Stimulated activated CD4-positive, alpha-beta T cell treated with anti-CD3 and anti-CD28 coated beads, Interleukin-12 subunit alpha, Interleukin-12 subunit beta, amount 100 ng/mL, for 48 hours (primary cell): ENCODE measurements at places on chromosomes 3 and 15.

- DNase-seq: no peak
Measured at GRCh38 chr15:68781766-68782588, 38.7 kb downstream of the ANP32A start.

DNA sequence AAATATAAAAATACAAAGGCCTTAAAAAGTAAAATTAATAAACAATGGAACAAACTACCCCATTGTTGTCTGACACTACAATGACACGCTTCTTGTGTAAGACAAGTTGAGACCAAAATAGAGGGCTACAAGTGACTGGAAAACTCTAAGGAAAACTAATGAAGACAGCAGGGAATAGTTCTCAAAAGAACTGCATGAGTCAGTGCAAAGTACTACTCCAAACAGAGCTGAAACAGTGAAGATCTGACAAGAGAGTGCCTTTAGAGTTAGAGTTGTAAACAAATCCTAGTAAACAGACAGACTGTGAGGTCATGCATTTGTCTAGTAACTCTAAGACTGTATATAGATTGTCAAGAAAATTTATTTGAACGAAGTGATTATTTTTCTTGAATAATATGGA, 233.9 kb downstream of the BBX start:
- no peak for DNase-seq

- no peak for DNase-seq
Measured at GRCh38 chr3:10817506-10817905, 1.5 kb downstream of the SLC6A11 start.

DNA sequence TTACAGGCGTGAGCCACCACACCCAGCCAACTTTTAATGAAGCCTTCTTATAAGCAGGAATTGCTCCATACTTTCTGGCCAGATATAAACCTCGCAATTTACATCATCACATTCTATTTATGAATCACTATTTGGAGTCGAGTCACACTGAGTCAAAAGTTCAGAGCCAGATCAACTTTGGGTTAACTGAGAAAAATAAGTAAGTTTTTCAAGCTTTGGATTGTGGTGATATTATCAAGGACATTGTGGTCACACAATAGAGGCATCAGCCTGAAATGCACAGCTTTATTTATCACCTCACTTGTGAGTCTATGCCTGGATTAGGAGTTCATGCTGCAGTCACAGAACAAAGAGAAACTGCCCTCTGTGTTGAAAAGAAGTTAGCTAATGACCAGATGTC, 1163.5 kb downstream of the ROBO1 start:
- no peak for DNase-seq

GRCh38 chr3:81242871-81243270, 518.6 kb downstream of the GBE1 start:
- DNase-seq: no peak

- DNase-seq: no peak
Measured at GRCh38 chr15:74037171-74038117, 42.9 kb downstream of the PML start.

DNA sequence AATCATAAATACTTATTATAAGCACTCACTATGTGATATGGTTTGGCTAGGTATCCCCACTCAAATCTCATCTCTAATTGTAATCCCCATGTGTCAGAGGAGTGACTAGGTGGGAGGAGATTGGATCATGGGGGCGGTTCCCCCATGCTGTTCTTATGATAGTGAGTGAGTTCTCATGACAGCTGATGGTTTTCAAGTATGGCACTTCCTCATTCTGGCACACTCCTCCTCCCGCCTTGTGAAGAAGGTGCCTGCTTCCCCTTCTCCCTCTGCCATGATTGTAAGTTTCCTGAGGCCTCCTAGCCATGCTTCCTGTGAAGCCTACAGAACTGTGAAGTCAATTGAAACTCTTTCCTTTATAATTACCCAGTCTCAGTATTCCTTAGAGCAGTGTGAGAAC, 53.3 kb upstream of the CHMP2B start:
- no peak for DNase-seq

DNA sequence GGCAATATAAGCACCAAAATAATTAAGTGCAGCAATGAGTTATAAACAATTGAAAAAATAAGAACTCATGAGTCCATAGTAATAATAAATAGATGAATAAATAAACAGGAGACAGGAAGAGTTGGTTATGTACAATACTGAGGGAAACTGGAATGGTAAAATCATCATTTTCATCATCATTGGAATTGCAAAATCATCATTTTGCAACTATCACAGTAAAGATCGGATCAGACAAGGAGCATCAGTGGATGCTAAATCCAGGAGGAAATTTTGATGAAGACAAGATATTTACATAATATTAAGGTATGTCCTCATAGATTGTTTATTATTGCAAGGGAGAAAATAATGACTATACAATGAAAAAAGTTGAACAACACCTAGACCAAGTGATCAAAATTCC, 38.8 kb upstream of the ACAN start:
- no peak for DNase-seq

DNA sequence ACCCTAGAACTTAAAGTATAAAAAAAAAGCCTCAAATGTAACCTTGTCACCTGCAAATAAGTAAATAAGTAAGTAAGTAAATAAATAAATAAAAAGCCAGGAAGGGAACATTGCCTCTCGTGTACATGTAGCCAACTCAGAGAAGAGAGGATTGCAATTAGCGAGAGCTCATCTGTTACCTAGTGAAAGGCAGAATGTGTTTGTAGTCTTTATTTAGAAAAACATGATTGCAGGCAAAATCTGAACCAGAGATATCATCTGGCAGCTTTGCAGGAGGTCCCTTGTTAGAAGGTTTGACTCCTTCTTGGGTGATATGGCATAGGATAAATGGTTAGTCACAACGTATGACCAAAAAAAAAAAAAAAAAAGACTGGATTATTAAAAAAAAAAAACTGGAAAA, 71.6 kb upstream of the SYN2 start:
- no peak for DNase-seq
